ENCODE measurements at places on chromosomes 11 and 22. TPM values are rescaled to one million over a fixed set of nuclear protein-coding genes. Genes with fewer than 3 reads are reported as not detected.
A peak's percentile ranks its signal among the peaks of the same experiment; 100 is the strongest.

Gene SART1
- total RNA-seq = 65.0 TPM

Gene MS4A3
- total RNA-seq = not detected

Gene LSP1
- 36.5 TPM for total RNA-seq

Gene SNX15
- total RNA-seq = 45.0 TPM

Gene AQP11
- 0.17 TPM for total RNA-seq

Gene APOL1
- total RNA-seq = 19.0 TPM

Gene H19
- 397 TPM for total RNA-seq

Gene CTTN
- total RNA-seq = 164 TPM

- no peak overlapping the region for H3K4me3 ChIP-seq
- H3K4me1 ChIP-seq = no peaks in the 10 kb centered on the region
- H3K36me3 ChIP-seq = no peaks in the 10 kb centered on the region
- H3K27me3 ChIP-seq = no peaks in the 10 kb centered on the region
These were observed 103.3 kb downstream of the LRRC32 start for GRCh38 chr11:76567261-76567660.

- H3K27me3 ChIP-seq = no peaks in the 10 kb centered on the region
- no peaks in the 10 kb centered on the region for H3K36me3 ChIP-seq
- H3K27ac ChIP-seq = no peak overlapping the region
- no peak overlapping the region for H3K4me3 ChIP-seq
- H3K4me1 ChIP-seq = peaks cover 22% of the 10 kb centered on the region
- no peak for DNase-seq
These were observed 31.1 kb downstream of the OR6Q1 start for GRCh38 chr11:58061813-58062212.

GRCh38 chr22:46464296-46464695, 73.1 kb downstream of the CELSR1 start:
- no peak overlapping the region for H3K4me3 ChIP-seq
- H3K27me3 ChIP-seq = no peaks in the 10 kb centered on the region
- H3K4me1 ChIP-seq = no peaks in the 10 kb centered on the region
- no peak for DNase-seq
- H3K27ac ChIP-seq = no peak overlapping the region
- H3K36me3 ChIP-seq = peaks cover 13% of the 10 kb centered on the region

GRCh38 chr11:57276169-57276970, 39.3 kb upstream of the APLNR start:
- no peak for DNase-seq
- H3K4me3 ChIP-seq = no peak overlapping the region
- no peaks in the 10 kb centered on the region for H3K36me3 ChIP-seq
- peaks cover 35% of the 10 kb centered on the region for H3K4me1 ChIP-seq
- H3K27me3 ChIP-seq = no peaks in the 10 kb centered on the region
- peak overlapping the region; percentile 75 for H3K27ac ChIP-seq

GRCh38 chr11:132519241-132519815, 1013.0 kb downstream of the OPCML start:
- no peak overlapping the region for H3K4me3 ChIP-seq
- H3K27me3 ChIP-seq = no peaks in the 10 kb centered on the region
- H3K27ac ChIP-seq = no peak overlapping the region
- H3K36me3 ChIP-seq = no peaks in the 10 kb centered on the region
- DNase-seq = no peak
- no peaks in the 10 kb centered on the region for H3K4me1 ChIP-seq

DNA sequence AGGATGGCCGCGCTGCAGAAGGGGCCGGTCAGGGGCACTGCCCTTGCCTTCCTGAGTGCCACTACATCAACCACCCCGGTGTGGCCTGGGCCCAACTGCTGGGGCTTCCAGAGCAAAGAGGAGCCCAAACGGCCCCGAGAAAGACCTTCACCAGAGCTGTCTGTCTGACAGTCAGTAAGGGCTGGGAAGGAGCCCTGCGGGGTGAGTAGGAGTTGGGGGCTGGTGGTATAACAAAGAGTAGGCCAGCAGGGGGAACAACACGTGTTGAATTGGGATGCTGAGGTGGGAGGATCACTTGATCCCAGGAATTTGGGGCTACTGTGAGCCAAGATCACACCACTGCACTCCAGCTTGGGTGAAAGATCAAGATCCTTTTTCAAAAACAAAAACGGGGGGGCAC, 3.9 kb downstream of the GSTT4 start:
- no peak overlapping the region for H3K27ac ChIP-seq
- DNase-seq = no peak

DNA sequence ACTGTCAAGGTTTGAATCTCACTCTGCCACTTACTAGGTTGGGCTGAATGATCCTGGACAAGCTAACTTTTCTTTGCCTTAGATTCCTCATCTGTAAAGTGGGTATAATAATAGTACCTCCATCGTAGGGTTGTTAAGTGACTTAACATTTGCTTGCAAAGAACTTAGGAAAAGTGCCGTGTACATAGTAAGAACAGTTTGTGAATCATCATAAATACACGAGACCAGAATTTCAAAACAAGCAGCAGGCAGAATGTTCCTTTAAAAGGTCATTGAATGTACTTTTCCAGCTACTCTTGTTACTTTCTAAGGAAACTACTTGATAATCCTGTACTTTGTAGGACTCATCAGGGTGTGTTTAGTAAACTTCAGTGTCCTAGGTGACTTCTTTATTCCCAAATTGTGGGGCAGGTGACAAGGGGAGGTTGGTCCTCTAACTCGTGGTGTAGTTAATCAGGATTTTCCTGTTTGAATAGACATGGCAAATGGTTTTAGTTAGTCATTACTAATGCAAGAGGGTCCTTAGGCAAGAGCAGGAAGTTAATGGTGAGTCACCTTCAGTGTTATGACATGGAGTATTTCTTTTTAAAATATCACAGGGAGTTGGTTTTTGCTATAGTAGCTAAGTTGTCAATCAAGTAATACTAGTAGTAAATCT, 67.9 kb downstream of the YAP1 start:
- H3K27ac ChIP-seq = peak overlapping the region; percentile 67
- peaks cover 25% of the 10 kb centered on the region for H3K4me1 ChIP-seq
- no peak overlapping the region for H3K4me3 ChIP-seq
- H3K36me3 ChIP-seq = peaks cover 19% of the 10 kb centered on the region

DNA sequence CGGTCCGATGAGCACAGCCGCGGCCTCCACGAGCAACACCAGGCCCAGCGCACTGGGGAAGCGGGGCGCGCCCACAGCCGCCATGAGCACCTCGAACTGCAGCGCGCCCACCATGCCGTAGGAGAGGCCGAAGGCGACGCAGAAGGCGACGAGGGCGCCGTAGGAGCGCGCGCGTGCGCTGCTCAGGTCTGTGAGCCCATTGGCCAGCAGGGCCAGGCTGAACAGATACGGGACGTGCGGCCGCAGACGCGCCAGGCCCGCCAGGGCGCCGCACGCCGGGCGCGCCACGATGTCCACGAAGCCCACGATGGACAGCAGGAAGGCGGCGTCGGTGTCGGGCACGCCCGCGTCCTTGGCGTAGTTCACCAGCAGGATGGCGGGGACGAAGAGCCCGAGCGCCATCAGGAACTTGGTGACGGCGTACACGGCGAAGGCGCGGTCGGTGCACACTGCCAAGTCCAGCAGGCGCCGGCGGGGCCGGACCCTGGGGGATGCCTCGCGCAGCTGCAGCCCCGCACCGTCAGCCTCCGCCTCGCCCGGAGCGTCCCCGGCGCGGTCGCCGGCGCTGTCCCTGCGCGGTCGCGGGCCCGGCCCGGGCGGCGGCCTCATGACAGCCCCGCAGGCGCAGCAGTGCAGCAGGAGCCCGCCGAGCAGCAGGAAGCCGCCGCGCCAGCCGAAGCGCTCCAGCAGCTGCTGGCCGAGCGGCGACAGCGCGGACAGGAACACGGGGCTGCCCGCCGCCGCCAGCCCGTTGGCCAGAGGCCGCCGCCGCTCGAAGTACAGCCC, 2.9 kb downstream of the SLC16A8 start:
- DNase-seq = no peak
- no peaks in the 10 kb centered on the region for H3K36me3 ChIP-seq
- no peaks in the 10 kb centered on the region for H3K27me3 ChIP-seq
- H3K27ac ChIP-seq = no peak overlapping the region

DNA sequence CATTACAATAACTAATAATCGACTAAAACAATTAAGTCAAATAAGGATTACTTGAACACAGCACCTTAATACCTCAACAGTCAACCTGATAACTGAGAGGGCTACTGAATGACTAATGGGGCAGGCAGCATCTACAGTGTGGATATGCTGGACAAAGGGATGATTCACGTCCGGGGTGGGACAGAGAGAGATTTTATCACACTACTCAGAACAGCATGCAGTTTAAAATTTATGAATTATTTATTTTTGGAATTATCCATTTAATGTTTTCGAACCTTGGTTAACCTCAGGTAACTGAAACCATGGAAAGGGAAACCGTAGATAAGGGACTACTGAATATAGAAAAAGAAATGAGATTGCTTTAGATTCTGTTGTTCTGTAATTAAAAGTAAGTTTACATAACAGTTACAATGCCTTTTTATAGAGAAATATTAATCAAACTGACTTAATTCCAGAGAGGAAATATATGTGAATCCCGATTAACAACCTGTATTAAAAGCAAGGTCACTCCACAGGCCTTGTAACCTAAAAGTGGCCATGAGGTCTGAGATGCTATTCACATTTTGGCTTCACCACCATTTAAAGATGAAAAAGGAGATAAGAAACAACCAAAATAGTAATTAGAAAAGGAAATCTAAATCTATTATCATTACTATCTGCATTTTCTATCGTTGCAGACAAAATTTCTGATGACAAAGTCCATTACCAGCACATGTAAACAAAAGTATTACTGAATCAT, 119.0 kb upstream of the TP53AIP1 start:
- H3K4me1 ChIP-seq = no peaks in the 10 kb centered on the region
- H3K27ac ChIP-seq = no peak overlapping the region
- H3K4me3 ChIP-seq = no peak overlapping the region
- DNase-seq = no peak
- no peaks in the 10 kb centered on the region for H3K27me3 ChIP-seq
- peaks cover 25% of the 10 kb centered on the region for H3K36me3 ChIP-seq

DNA sequence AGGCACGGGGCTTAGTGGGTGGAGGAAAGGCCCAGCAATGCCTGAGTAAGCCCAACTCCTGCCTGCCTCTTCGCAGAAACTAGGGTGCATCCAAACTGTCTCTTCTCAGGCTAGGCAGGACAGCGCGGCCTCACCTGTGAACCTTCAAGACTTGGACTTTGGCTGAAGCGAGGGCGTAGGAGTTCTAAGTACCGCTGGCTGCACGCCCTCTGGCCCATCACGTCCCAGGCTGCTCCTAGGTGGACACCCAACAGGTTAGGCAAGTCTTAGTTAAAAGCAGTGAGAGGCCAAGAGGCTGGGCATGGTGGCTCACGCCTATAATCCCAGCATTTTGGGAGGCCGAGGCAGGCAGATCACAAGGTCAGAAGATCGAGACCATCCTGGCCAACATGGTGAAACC, 1.8 kb upstream of the DDB2 start:
- no peak overlapping the region for H3K27ac ChIP-seq
- no peak overlapping the region for H3K4me3 ChIP-seq
- peaks cover 6% of the 10 kb centered on the region for H3K36me3 ChIP-seq
- no peaks in the 10 kb centered on the region for H3K27me3 ChIP-seq
- no peak for DNase-seq

DNA sequence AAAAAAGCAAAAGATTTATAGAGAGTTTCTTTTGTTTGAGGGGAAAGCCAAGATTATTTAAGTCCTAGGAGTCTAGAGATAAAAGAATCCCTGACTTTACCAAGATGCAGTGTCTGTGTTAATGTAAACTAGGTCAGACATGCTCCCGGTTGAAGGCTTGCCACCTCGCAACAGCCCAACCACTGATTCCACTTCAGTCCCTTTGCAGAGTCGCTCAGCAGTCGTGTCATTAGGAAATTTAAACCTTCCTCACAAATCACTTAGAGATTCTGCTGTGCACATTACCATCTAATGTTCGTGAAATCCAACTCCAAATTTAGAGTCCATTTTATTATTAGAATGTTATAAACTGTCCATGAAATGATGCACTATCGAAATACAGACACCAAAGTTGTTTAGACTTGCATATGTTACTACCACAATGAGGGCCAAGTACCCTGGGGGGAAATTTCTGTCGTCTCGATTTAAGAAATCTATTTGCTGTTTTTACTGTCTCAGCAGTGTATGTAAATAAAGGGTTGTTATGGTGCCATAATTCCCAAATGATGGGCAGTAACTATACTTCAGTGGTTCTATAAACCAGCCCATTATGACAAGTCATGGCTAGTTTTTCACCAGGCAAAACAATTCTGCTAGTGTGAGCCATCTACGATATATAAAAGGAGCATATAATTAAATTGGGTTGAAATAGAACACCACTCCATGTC, 101.4 kb upstream of the MTNR1B start:
- DNase-seq = no peak
- H3K36me3 ChIP-seq = no peaks in the 10 kb centered on the region
- H3K27me3 ChIP-seq = no peaks in the 10 kb centered on the region

- H3K27ac ChIP-seq = no peak overlapping the region
- no peaks in the 10 kb centered on the region for H3K36me3 ChIP-seq
- no peak for DNase-seq
- H3K4me3 ChIP-seq = no peak overlapping the region
- H3K4me1 ChIP-seq = no peaks in the 10 kb centered on the region
These were observed 598.6 kb downstream of the OPCML start for GRCh38 chr11:132933703-132934102.

DNA sequence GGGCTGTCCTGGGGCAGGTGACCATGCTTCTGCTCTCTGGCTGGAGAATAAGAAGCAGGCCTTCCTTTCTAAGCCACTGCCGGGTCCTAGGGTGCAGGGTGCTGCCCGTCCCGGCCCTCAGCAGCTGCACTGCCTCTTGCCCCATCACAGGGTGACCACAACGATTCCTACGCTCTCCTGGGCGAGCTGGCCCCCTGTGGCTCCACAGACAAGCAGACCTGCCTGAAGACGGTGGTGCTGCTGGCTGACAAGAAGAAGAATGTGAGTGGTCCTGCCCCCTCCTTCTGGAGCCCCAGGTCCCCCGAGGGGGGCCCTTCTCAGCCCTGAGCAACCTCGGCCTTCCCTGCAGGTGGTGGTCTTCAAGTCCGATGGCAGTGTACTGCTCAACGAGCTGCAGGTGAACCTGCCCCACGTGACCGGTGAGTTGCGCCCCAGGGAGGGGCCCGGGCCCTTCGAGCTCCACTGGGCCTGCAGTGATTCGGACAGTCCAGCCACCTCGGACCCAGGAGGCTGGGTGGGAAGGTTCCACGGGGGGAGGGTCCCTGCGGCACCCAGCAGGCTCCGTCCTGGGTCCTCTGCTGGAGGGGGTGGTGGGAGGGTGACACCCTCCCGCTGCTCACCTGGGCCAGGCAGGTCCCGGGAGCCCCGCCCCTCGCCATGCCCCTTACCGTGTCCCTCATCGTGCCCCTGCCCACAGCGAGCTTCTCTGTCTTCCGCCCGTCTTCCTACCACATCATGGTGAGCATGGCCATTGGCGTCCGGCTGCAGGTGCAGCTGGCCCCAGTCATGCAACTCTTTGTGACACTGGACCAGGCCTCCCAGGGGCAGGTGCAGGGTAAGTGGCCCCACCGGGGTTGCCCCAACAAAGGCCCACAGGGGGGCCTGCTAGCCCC, 8.3 kb downstream of the MUC2 start:
- no peaks in the 10 kb centered on the region for H3K4me1 ChIP-seq
- no peak overlapping the region for H3K27ac ChIP-seq

DNA sequence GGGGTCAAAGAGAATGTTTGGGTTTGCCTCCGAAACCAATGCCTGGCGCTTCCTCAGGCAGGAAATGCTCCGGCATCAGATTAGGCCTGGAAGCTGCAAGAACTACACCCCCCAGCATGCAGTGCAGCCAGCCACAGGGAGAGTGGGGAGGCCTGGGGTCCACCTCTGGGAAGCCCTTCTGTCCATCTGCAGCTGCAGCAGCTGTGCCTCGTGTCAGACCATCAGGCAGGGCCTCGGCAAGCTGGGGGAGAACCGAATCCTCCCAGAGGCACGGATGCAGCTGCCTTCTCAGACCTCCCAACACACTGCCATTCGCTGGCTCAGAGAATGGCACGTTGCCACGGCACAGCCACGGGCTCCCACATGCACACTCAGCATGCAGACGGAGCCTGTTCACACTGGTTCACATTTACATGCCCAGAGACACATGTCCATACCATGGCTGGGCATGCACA, 57.4 kb downstream of the NECTIN1 start:
- peaks cover 28% of the 10 kb centered on the region for H3K4me1 ChIP-seq
- no peak overlapping the region for H3K27ac ChIP-seq
- no peak overlapping the region for H3K4me3 ChIP-seq

Data from esophagus muscularis mucosa (tissue), 4 donors.